NCI-H446 treated with DMSO at 0.1 percent for 48 hours (cell line): ENCODE measurements at places on chromosomes 16 and 17.

- DNase-seq: peak; percentile 95
Observed at GRCh38 chr16:12971241-12971640, 69.8 kb downstream of the SHISA9 start.

- DNase-seq: peak; percentile 77
Observed at GRCh38 chr17:59440757-59441463, 109.5 kb downstream of the YPEL2 start.

GRCh38 chr17:4945176-4945943 lies 3.0 kb downstream of the PFN1 start:
- peak; percentile 23 for DNase-seq

- DNase-seq: no peak
Observed at GRCh38 chr17:73738751-73739575, 94.7 kb upstream of the SDK2 start.

GRCh38 chr17:80863626-80864025 lies 128.0 kb upstream of the CHMP6 start:
- no peak for DNase-seq

DNA sequence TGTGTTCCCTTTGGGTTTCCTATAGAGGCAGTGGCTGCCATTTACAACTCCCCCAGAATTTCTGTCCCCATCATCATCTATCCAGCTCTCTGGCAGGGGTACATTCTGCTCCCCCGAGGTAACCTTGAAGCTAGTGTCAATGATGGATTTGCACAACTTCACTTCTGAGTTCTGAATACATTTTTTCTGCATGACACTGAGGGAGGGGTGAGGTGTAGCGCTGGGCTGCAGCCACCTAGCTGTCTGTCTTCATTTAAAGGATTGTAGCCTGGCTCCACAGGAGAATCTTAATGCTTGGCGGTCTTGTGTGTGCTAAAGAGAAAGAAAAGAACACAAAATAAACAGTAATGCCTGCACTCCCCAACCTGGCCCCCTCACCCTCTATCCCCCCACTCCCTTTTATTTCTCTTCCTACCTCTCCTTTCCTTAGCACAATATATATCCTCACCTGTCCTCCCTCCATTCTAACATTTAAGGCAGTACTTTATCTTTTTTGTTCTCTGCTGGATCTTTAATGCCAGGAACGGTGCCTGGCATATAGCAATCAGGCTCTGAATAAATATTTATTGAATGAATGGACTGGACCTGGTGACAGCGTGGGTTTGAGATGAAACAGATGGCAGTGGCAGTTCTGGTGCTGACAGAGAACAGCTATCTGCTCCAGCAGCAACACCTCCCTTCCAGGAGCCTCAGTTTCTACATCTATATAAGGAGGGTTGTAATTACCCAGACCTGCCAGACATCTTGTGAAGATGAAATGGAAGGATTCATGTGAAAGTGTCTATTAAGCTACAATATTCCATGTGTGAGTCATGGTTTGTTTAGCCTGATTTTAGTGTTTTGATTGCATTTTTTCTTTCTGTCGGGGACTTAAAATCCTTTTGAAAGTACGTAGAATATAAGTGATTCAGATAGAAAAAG lies 163.5 kb upstream of the CDH11 start:
- DNase-seq: no peak

DNA sequence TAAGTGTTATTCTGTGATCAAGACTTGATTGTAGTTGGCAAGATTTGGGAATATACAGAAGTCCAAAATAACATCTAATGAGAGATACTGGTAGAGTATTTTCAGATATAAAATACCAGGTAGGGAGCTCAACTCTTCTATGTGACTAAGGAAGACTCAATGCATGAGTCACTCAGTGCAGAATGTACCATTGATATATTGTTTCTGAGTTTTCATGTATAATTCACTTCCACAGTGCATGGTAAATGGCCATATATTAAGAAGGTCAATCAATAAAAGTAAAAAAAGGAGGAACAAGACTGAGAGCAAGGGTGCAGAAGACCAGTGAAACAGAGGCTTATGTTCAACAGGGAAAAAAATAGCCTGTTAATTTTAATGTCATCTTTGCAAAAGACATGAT lies 1387.9 kb downstream of the CDH8 start:
- no peak for DNase-seq

DNA sequence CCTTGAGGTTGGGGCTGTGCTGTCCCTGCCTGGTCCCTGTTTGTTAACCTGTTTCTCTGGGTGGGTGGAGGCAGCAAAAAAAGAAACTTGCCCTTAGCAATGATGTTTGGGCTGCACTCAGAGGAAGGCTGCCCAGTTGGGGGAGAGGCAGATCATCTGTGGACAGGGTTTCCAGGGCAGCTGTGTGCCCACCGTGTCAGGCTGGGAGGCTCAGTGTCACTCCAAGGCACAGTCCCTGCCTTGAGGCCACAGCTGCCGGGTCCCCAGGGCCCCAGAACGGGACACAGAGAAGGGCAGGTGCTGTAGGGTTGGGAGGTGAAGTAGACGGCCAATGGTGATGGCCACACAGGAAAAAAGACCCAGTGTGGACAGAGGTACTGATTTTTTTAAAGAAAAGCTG lies 3.9 kb downstream of the IL34 start:
- DNase-seq: no peak

- DNase-seq: no peak
Observed at GRCh38 chr16:78998879-78999278, 601.7 kb downstream of the MAF start.

DNA sequence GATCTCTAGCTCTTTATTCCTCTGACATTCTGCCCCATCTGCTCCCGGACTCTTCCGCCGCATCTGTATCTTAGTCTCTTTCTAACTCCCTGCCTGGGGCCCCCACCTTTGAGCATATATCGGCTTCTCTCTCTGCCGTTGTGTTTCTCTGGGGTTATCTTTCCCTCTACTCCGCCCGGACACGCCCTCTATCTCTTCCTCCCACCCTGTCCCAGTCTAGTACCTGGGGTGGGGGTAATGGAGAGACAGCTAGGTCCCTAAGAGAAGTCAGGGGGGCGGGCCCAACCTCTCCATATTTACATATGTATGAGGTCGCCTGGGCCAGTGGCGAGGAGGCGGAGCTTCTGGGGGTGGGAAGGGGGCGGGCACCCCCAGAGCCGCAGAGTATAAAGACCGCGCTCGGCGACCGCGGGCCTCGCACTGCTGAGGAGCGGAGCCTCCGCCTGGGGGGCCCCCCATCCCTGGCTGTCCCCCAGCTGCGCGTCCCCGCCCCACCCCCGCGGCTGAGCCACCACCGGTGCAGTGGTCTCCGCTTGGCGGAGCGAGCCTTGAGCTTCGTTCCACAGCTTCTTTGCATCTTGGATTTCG lies at the start of gene ATP1B2:
Gene ATP1B2 (plus strand): TSS at position 418 of the 588 bp plus-strand sequence. CDS start 593 bp downstream, outside the sequence.
- DNase-seq: no peak

- DNase-seq: no peak
Observed at GRCh38 chr17:2782055-2782454, 14.2 kb upstream of the RAP1GAP2 start.

GRCh38 chr17:2904135-2904534 lies 107.9 kb downstream of the RAP1GAP2 start:
- no peak for DNase-seq

DNA sequence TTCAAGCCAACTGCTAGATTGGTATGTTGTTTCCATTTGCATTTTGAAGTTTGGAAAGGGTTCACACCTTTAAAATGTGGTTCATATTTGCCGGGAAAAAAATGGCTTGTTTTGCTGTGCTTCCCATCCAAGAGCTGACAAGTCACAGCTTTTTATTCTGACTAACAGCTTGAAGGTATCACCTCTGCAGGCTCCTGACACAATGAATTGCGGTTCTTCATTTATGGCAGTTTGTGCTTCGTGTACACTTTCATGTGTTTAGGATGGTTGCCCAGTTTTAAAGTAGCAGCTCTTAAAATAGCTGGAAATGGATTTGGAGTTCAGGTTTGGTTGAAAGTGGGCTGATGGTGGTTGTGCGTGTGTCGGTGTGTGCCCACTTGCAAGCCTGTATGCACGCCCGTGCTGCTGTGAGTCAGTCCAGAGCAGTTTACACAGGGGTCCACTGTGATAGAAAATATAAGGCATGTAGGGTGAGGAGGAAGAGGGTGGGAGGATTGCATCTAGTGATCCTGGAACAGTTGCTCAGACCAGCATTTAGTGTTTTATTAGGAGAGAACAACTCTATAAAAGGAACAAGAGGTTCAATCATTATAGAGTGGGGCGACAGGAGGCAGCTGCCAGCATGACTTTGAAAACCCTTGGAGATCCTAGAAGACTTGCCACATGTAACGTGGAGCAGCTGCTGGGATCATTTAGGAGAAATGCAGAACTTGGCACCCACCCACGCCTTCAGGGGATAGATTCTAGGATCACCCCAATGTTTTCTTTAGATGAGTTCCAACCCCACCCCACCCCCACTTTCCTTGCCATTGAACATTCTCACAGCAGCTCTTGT lies 108.0 kb upstream of the TBX2 start:
- no peak for DNase-seq

- no peak for DNase-seq
Observed at GRCh38 chr17:81712468-81713003, 452 bp downstream of the SLC25A10 start.

- no peak for DNase-seq
Observed at GRCh38 chr17:41784207-41784744, 2.2 kb downstream of the JUP start.

GRCh38 chr17:688100-688989 lies 26.3 kb downstream of the VPS53 start:
- peak; percentile 3 for DNase-seq

GRCh38 chr16:7330709-7331108 lies 1.9 kb upstream of the RBFOX1 start:
- DNase-seq: no peak

DNA sequence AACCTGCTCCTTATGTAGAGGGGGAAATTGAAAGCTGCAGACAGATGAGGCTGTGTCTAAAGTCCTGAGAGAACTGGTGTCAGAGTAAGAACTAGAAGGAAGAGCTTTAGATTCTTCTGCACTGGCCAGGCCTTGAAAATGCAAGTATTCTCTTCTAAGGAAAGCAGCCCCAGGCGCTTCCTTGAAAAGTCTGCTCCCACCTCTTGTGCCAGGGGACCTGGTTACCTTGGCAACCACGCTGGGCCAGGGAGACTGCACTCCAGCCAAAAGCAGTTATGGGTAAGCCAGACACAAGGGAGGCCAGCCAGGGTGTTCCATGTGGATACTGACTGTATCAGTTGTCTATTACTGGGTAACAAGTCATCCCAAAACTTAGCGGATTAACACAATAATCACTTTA lies 228.6 kb upstream of the SDK2 start:
- DNase-seq: no peak

- DNase-seq: no peak
Observed at GRCh38 chr16:47627085-47627639, 166.0 kb downstream of the PHKB start.

GRCh38 chr16:85974428-85975375 lies 75.7 kb downstream of the IRF8 start:
- no peak for DNase-seq

- no peak for DNase-seq
Observed at GRCh38 chr16:23858542-23858941, 22.8 kb downstream of the PRKCB start.

DNA sequence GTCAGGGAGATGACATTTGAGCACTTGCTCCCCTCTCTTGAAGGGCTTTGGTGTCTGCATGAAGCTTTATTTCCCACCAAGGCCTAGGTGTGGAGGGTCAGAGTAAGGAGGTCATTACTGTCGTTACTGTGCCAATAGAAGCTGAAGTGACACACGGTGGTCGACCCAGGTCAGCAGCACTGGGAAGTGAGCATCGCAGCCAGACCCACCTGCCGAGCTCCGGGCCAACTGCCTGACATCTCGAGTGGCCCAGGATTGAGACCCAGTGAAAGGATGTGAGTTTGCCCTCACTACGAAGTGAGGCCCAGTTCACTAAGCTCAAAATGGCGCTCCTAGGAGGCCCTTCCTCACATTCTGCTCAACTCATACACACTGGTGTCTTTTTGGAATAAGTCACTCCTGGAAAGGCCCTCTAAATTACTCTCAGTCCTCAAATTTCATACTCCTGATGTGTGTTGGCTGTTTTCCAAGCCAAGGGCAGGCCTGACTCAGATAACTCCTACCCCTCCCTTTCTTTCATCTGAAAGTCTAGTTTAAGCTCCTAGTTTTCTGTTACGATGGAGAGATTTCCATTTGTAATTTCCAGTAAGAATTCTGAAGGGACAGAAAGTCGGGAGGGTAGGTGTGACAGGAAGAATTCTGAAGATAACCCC lies 200.4 kb downstream of the LGALS9B start:
- DNase-seq: peak; percentile 72

GRCh38 chr17:51166987-51167931 lies 1.0 kb downstream of the NME2 start:
- DNase-seq: peak; percentile 3

GRCh38 chr17:1107777-1108477 lies 71.9 kb downstream of the ABR start:
- DNase-seq: no peak

- DNase-seq: no peak
Observed at GRCh38 chr17:5122586-5123342, 6.9 kb downstream of the USP6 start.

DNA sequence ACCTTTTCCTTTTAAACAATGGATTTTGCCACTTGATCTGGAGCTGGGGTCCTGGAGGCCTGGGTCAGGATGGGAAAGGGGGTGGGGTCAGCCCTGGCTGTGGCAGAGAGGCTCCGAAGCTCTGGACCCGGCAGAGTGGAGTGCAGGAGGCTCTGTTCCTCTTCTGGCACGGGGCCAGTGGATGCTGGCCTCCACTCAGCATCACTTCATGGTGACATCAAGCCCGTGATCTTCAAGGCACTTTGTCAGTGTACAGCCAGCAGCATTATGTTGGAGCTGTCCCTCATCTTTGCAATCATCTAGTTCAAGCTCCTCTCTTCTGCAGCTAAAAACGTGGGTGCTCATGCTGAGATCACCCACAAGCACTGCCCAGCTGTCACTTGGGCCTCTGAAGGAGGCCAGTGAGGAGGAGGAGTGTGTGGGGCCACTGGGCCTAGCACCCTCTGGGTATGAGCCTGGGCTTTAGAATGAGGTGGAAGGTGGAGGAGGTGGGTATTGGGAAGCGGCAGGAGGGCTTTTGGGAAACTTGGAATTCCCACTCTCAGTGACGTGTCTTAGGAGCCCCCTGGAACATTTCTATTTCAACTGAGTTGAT lies 45.9 kb upstream of the MGAT5B start:
- DNase-seq: no peak

- no peak for DNase-seq
Observed at GRCh38 chr17:27930000-27930399, 36.8 kb upstream of the LYRM9 start.

DNA sequence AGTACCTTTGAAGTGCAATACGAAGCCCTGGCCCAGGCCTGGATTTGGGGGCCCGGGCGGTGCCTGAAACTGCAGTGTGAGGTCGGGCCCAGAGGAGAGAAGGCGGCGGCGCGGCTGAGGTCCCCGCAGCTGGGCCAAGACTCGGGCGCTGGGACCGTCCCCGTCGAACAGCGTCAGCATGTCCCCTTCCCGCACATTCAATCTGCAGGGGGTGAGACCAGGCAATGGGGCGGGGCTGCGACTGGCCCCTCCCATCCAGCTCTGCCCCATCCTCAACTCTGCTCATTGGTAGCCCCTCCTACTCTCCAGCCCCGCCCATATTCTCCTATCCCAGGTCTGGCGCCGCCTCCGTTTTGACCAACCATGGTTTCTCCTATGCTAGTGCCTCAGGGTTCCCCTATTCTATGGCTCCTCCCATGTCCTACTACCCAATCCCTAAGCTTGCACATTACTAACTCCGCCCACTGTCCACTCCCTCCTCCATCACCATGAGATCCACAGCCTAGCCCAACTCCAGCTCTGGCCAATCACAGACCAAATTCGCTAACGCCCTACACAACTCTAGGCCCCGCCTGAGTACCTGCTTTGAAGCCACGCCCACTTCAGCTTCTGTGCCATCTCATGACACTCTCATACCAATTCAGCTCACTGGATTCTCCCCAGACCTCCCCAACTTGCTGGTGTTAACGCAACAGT lies 14.4 kb upstream of the CDIPT start:
- DNase-seq: no peak

- no peak for DNase-seq
Observed at GRCh38 chr16:25978218-25978617, 286.5 kb downstream of the HS3ST4 start.
